ENCODE measurements at places on chromosomes 3 and 15.

GRCh38 chr15:63553388-63553791 lies 43.8 kb upstream of the FBXL22 start:
- no peak for DNase-seq

GRCh38 chr3:71429597-71429988 lies 153.9 kb downstream of the FOXP1 start:
- DNase-seq: no peak

GRCh38 chr3:125123451-125124305 lies 67.9 kb upstream of the HEG1 start:
- no peak for DNase-seq

DNA sequence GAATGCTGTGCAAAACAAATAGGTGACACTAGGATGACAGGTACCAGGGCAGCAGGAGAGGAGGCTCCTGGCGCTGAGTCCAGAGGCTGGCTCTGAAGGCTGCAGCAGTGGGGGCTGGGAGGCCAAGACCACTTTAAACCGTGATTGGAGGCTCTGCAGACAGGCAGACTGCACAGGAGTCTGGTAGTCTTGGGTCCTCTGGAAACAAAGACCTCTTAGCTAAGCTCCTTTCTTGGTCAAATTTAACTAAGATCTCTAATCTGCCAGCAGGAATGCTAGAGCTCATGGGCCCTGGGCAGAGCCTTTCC lies 4.4 kb upstream of the MUSTN1 start:
- DNase-seq: no peak

DNA sequence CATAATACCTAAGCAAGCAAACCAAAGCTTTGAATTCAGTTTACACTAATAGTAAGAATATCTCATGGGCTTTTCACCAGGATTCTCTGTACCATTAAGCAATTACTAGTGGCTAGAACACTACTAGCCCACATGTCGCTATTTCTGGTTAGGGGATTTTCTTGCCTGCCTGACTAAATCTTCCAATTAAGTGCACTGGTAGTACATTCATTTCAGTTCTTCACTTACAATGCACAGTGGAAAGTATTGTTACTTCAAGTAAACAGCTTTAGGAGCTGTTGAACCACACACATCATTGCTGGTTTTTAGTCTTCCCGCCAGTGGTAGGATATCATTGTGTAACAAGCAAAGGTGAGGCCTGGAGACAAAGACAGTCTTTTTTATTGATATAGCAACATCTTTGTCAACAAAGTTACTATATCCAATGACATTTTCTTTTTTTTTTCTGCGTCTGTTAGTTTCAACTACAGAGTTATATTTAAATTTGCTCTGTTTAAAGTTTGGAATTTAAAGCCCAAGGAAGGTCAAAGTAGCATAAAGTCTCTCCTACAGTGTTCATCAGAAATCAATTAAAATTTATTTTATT lies 826.8 kb upstream of the NR2F2 start:
- DNase-seq: no peak

GRCh38 chr3:183159333-183159732 lies 3.2 kb downstream of the LAMP3 start:
- DNase-seq: no peak

DNA sequence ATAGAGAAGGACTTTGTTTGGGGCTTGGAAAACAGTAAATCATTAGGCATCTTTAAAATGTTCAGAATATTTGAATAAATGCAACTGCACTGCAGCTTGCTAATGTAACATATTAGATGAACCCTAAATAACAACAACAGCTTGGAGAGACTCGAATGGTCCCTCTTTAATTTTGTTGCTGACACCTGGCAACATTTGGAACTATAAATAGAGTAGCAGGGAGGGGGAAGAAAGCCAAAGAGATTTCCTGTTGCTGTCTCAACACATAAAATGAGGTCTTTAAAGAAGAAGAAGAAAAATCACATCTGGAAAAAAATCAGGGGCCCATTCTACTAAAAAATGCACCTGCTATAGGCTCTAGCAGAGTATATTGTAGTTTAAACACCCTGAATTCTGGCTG lies 49.9 kb upstream of the DPPA4 start:
- no peak for DNase-seq

DNA sequence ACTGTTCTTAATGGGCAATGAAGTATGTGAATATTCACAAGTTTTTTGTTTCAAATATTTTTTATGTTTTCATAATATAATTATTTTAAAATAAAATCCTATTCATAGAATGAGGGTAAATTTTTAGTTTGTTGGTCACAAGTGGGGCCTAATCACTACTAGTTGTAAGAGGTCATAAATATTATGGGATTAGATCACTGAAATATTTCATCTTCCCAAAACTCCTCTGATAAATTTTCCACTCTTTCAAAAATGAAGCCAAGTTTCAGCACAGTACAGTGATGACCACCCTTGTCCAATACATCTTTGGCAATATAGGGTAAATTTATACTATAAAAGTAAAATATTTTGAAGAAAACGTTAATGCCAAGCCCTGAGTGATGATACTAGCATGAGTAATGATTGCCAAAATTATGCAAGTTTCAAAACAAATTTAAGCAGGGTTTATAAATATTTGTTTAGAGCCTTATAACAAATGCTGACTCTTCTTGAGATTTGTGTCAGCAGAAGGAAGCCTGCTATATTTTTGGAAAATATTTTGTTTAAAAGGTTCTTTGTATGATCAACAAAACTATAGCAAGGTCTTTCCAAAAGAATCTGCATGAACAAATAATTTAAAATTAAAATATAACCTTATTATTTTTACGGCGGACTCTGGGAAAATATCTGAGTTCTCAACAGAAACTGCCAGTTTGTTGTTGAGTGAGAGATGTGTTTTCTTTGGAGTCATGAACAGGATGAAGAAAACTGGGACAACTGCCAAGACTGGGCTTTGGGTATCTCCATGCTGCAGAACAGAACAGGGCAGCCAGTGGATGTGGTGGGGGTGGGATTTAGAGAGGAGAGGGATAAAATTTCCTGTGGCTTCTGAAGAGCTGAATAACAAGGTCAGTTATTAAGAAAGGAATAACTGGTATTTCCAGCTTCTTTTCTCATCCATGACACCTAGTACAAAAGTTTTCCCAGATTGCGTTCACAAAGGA lies 17.9 kb upstream of the TM4SF1 start:
- DNase-seq: no peak

DNA sequence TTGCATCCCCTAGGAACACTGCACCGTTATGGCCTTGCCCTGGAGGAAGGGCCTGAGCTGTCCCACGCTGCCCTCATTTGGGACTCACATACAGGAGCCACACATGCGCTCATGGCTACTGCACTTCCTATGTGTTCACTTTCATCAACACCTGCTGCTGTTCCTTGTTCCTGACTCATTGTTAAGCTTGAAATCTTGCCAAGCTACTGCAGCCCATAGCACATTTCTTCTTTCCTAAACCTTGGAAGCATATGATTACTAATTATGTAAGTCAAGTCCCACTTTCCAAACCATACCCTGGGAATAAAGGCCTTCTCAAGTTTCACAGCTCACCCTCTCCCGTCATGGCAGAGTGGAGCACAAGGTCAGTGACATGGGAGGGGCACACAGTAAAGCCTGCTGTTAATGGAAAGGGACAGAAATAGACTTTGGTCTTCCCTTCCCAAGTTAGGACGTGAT lies 307.9 kb downstream of the CLSTN2 start:
- no peak for DNase-seq

DNA sequence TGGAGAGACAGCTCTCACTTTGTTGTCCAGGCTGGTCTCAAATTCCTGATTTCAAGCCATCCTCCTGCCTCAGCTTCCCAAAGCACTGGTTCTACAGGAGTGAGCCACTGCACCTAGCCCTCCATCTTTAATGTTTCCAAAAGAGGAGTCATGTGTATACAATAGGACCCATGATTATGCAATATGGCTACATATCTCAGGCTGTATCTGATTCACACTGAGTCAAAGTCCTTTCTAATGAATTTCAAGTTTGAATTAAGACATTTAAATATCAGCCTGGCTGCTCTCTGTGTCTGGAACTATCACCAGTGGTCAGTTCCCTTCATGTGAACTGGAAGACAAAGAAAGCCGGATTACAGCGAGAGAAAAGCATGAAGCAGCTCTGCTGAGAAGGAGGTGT lies 90.5 kb downstream of the MINAR1 start:
- no peak for DNase-seq

DNA sequence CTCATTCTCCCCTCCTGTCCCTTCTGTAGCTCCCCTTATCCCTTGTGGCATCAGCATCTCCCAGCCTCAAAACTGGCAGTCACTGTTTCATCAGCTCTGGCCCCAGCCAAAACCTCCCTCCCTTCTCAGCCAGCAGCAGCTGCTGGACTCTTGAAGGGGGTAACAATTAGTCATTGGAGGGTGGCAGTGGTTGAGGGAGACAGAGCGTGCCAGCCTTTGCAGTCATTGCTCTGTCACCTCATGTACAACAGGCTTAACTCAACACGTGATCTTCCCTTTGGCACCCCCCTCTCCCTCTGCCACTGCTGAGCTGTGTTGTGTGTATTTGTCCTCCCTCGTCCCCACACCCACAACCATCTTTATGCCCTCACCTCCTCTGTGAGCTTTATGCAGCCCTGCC lies 28.2 kb downstream of the RBP2 start:
- DNase-seq: no peak

- no peak for DNase-seq
Observed at GRCh38 chr15:31302778-31303725, 23.6 kb upstream of the KLF13 start.

DNA sequence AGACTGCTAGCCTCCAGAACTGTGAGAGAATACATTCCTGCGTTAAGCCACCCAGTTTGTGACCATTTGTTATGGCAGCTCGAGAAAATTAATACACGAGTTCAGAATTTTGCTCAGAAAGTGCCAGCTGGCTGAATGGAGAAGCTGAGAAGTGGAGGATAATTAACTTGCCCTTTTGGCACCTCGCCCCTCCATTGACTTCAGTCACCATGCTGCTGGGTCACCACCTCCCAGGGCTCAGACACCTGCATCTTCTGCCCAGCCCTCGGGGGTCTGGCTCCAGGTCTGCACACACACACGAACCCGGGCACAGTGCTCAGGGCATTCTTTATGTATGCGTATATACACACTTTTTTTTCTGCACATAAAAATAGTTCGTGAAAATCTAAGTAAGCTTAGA lies 32.0 kb downstream of the AMOTL2 start:
- DNase-seq: no peak

DNA sequence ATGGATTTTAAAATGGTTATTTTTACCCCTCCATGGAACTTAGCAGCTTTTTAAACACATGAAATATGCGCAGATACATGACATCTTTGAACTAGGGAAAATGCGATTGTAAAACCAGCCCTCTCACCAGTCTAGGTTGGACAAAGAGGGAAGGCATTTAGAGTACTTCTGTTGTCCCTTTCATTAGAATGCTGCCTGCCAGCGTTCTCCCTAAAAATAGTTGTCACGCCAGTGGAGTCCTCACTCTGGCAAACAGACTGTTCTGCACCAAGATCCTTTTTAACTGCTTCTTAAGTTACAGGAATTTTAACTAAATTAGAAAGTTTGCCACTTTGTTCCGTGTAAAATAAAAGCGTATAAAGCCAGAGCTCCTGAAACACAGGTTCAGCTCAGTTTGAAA lies 295.3 kb downstream of the VPS13C start:
- no peak for DNase-seq

DNA sequence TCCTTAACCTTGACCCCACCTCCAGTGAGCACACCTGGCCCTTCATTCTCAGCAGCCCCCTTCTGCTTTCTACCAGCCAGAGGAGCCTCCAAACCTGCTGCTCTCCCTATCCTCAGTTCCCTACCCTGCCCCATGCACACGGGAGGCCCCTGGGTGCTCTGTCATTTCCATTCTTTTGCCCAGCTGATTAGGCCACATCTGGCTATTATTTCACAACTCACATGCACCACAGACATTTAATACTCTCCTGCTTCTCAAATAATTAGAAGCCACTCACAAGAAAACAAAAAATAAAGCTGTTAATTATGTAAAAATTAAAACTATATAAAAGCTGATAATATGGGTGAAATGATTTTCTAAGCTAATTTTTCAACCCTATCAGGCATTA lies 50.7 kb downstream of the MYLK start:
- no peak for DNase-seq

- no peak for DNase-seq
Observed at GRCh38 chr3:187169231-187169960, 27.9 kb upstream of the RTP1 start.
